ENCODE measurements at places on chromosomes 2 and 18.

- no peak for DNase-seq
These were observed 573.7 kb upstream of the NXPH2 start for GRCh38 chr2:139353874-139354273.

DNA sequence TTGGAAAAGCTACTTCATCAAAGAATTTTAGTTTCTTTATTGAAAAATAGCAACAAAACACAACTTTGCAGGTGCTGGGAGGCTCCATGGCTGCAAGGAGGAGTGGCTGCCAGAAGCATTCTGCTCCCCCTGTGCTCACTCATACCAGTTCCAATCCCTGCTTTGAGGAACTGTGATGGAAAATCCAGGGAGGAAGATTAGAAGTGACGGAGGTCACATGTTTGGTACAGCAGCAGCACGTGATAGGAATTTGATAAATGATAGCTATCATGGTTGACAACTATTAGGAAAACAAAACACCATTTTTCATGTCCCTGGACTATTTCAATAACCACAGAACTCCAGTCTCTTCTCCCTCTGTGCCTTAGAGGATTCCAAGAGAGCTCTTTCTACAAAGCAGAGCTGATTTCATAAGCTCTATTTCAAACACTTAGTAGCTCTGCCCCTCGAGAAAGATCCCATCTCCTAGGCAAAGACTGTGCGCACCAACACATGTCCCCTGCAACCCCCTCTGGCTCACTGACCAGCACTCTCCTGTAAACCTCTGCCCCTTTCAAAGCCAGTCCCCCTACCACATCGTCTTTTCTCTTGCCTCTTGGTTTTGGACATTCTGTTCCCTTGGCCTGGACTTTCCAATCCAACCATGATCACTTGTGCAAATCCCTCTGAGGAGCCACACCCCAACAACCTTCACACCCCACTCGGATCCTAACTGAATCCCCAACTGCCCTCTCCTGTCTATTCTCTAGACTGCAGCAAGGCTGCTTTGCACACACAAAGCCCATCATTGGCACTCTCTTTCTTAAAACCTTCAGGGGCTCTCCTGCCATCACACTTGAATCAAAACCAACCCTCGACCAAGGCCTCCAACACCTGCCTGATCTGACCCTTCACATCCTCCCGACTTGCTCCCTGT, 352.4 kb upstream of the PKDCC start:
- DNase-seq = no peak

- DNase-seq = no peak
These were observed 48.7 kb upstream of the C1GALT1C1L start for GRCh38 chr2:43724728-43725526.

DNA sequence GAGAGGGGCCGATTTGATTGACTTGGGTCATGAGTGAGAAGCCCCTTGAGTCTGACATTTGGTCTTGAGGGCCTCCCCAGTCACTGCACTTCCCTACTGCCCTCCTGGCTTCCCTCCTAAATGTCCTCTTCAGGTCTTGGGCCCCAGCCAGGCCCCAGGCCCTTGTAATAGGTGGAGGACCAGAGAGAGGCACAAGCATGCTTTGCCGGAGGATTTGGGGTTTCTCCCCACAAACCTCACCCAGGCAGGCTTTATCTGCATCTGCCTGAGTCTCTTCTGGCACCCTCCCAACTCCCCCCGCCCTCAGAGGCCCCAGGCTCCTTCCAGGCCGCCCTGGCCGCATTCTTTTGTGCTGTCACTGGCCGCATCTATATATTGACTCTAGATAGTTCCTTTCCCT, 270.7 kb downstream of the HAUS1 start:
- DNase-seq = no peak

- no peak for DNase-seq
These were observed 129.2 kb downstream of the MYO1B start for GRCh38 chr2:191374366-191374765.

DNA sequence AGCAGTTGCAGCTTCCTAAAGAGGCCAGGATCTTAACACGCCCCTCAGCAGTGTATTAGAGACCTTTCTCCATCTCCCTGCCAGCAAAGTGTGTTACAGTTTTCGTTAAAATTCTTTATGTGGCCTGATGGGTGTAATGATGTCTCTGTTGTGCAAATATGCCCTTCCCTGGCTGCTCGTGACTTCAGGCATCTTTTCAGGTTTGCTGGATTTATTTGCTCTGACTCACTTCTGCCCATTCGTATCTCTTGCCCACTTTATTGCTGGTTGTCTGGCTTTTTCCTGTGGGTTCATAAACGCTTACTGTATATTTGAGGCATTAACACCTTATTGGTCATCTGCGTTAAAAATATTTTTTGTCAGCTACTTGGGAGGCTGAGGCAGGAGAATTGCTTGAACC, 134.5 kb downstream of the ASB1 start:
- no peak for DNase-seq

GRCh38 chr2:55779459-55780421, 86.1 kb upstream of the PNPT1 start:
- DNase-seq = no peak

GRCh38 chr2:84231478-84231877, 227.6 kb downstream of the SUCLG1 start:
- DNase-seq = no peak

- DNase-seq = peak; percentile 14
These were observed 92.7 kb upstream of the KLF7 start for GRCh38 chr2:207258263-207258991.

DNA sequence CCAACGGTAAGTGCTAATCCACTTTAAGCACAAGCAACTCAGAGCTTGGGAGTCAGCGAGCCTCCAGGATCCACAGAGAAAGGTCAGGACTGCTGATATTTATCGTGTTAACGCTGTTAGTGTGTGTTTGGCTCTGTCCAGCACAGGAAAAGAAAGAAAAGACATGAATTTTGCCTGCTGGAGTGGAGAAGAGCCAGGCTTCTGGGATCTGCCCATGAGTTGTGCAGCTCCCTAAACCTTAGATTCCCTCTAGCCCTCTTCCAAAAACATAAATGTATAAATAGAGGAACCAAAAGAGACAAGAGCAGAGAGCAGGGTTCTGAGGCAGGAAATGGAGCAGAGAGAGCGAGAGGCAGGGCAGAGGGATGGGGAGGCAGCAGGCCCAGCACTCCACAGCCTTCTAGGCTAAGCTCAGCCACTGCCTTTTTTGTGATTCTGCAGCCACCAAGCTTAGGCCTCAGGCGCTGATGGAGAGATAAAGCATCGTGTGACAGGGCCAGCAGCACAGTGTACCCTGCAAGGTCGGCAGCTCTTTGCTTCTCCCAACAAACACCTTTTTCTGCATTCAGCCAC, 14.5 kb upstream of the MAT2A start:
- DNase-seq = no peak

DNA sequence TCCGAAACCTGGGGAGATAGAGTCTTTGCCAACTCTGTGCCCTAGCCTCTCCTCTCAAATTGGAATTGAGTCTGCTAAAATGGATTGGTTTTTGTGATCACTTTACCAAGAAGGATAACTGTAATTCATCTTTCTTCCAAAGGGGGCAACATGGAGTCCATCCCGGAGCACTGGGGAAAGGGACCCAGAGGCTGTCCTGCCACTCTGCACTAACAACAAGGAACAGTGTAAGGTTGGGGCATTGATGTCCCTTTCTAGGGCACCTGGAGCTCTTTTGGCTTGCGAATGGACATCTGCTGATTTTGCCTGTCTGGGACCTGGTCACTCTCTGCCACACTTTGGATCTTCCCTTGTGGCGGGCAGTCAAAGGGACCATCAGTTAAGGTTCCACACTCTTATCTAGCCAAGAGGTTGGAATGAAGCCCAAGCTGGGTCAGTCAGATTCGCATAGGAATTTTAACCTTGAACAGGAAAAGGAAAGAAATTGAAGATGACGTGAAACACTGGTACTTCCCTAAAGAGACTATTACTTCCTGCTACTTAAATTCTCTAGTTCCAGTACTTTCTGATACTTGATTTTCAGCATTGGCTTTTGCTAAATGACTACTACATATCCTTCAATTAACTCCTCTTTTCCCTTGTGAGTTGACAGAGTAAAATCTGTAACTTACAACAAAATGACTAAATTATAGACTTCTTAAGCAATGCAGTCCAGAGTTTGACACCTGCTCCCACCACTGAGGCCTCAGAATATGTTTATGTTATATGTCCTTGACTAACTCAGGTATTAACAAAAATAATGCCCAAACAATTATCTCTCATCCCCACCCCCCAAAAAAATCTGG, 64.7 kb upstream of the KLF7 start:
- DNase-seq = peak; percentile 59

- DNase-seq = no peak
These were observed 24.2 kb downstream of the TET3 start for GRCh38 chr2:74008761-74009395.

DNA sequence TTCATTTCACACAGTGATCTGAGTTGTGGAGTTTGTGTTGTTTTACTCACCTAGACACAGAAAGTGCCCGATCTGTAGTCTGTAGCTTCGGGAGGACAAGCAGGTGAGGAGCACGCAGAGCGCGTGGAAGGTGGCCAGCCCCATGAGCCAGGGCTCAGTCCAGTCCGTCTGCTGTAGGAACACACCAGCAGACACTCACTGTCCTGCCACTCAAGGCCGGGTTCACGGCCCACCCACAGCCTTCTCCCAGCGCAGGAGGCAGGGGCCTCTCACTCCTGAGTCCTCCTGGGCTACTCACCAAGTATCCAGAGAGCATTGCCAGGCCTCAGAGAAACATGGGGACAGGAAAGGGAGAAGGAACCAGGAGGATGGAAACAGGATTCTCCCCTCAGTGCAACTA, 1.7 kb downstream of the TMEM18 start:
- DNase-seq = no peak

GRCh38 chr18:32438173-32438572, 32.5 kb downstream of the GAREM1 start:
- DNase-seq = no peak
